ENCODE measurements at places on chromosomes 3 and 15.
A peak's percentile ranks its signal among the peaks of the same experiment; 100 is the strongest.

DNA sequence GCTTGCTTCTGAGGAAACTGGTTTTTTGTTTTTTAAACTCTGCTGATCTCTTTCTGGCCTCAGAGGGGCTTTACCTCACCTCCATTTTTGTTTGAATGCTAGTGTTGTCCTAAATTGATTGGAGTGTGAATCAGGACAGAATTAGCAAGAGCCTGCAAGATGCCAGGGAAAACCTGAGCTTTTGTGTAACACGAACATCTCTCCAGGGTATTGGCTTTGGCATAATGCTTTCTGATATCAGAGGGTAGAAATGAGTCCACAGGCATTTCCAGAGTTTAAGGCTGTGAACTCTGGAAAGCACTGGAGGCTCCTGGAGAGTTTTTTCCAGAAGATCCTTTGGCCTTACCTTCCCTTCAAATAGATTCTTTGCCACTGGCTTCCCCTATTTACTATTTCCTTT lies 87.1 kb downstream of the WDR76 start:
- DNase-seq = no peak

GRCh38 chr15:67322481-67322880 lies 67.9 kb downstream of the IQCH start:
- DNase-seq = no peak

- no peak for DNase-seq
These were observed 769 bp downstream of the TAFA4 start for GRCh38 chr3:68931406-68932149.

DNA sequence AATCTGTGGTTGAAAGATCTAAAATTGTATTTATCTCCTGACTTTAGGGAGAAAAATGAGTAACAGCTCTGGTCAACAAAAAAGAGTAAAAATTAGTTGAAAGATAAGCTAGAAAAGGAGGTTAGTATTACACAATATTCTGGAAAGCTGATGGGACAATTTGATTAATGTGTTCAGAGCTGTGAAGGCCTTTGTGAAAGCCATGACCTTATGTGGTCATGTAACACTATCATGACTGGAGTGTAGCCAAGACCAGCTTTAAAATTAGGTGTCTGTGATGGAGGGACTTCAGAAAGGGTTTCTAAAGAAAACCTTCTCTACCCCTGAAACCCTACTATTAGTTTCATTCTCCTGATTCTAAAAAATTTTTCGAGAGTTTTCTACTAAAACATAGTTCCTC lies 127.2 kb downstream of the NFKBIZ start:
- DNase-seq = no peak

- DNase-seq = no peak
These were observed 42.1 kb upstream of the RASA2 start for GRCh38 chr3:141444586-141445285.

- DNase-seq = peak; percentile 38
These were observed 40.8 kb downstream of the KAT2B start for GRCh38 chr3:20080956-20081554.

DNA sequence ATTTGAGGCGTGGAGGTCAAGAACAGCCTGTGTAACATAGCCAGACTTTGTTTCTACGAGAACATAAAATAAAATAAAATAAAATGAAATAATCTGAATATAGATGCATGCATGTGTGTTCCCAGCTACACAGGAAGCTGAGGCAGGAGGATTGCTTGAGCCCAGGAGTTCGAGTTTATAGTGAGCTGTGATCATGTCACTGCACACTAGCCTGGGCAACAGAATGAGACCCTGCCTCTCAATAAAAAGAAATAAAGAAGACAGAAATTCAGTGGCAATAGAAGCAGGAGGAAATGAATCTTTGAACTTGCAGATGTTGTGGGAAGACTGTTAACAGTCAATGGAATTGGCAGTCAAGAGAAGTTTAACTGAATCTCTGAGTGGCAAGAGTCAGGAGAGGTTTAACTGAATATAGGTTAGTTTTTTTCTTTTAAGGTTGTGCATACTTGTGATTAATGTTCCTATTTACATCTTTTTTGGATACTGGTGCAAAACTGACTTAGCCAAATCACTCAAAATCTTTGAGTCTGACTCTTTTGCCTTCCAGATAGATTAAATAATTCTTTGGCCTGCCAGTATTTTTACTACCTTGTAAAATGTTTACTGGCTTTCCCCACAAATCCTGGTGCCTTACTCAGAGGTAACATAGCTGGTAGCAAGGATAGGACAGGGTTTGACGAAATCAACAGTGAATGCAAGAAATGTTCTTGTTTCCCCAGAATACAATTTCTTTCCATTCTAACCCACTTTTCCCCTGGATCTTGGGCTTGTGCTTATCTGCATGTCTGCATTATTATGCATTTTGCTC lies 361.4 kb downstream of the PDCD6IP start:
- DNase-seq = no peak

DNA sequence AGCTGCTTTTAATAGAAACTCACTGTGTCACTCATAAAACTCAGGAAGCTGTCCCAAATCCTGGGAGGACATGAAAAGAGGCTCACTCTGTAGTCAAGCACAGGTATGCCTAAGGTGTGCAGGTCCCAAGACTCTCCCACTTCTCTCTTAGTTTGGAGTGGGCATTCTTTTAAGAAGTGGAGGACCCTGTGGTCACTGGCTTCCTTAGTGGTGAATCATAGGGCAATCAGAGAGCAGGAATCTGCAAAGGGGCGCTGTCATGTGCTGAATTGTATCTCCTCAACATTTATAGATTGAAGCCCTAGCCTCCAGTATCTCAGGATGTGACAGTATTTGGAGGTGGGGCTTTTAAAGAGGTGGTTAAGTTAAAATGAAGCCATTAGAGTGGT lies 47.2 kb upstream of the ZBTB38 start:
- peak; percentile 25 for DNase-seq

GRCh38 chr15:86915811-86916331 lies 836.2 kb downstream of the AGBL1 start:
- DNase-seq = no peak

DNA sequence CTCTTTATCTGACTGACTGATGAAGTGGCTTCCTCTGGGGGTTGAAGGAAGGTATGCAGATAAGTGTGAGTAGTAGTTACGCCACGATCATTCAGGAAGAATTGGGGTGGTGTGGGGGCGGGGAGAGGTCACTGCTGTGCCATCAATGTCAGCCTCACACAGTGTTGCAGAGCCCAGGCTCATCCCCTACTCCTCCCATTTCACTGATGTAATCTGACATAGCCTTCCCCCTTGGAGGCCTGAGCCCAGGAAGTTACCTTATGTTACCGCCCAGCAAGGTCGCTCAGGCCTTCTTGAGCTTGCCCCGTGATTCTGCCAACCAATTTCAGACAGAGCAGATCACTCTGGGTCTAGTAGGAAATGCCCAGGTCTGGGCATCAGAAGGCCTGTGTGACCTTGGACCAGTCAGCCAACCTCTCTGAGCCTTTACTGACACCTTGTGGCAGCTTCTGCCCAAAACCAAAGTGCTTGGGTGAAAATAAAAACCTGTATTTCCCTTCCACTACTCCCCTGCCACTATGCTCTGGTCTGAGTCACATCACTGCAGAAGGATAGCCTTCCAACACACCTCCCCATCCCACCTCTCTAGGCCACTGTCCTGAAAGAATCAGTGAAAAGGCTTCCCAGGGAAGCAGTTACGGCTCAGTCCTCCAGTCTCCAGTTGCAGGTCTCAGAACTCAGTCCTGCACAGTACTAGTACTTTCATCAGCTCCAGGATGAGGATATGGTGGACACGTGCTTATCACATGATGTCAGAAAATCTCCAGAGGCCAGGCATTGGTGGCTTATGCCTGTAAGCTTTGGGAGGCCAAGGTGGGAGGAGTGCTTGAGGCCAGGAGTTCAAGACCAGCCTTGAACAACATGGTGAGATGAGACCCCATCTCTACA lies 28.1 kb upstream of the INSYN1 start:
- no peak for DNase-seq

GRCh38 chr3:73115806-73116205 lies 54.3 kb downstream of the EBLN2 start:
- DNase-seq = no peak

DNA sequence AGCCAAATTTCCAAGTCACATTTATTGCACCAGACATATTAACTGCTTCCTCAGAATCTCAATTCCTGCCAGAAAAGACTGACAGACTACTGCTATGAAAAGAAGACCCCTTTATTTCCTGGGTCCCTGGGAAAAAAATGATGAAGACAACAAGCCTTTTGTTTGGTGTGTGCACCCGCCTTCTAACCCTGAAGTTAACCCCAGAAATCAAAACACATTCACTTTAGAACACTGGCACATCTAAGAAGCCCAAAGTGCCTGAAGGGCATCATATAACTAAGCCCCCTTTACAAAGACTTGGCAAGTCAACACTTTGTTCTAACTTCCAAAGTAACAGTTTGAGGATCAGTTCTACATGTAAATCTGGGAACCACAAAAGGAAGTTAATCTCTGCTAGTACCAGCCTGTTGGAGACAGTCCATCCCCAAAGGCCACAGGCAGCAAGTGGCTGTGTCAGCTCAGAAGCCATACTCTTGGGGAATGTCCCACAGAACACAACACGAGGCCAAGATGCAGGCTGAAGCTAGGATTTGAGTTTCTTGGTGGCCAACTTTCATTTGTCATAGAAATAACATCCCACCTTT lies 16.3 kb upstream of the ATP1B3 start:
- DNase-seq = no peak

DNA sequence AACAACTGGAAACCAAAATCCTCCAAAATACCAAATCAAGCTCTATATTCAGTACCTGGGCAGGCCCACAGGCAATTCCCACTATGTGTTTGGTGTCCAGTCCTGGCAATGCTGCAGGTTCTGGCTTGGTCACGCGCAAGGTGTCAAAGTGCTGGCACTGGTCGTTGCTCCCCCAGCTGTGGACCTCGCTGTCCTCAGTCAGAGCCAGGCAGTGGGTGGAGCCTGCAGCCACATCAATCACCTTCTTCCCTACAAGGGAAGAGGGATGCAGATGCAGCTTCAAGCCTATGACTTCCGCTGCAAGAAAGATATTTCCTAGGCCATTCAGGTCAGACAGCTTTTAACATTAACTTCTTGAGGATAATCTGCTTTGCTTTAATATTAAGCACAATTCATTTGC lies 61.3 kb downstream of the HERC2 start:
- DNase-seq = no peak

GRCh38 chr3:32568953-32569352 lies 1.7 kb downstream of the DYNC1LI1 start:
- DNase-seq = no peak

GRCh38 chr3:151845306-151845905 lies 28.0 kb upstream of the SUCNR1 start:
- DNase-seq = no peak

GRCh38 chr15:45089712-45090373 lies 24.1 kb downstream of the DUOX2 start:
- no peak for DNase-seq

GRCh38 chr15:77085297-77085696 lies 14.4 kb upstream of the TSPAN3 start:
- DNase-seq = no peak

- DNase-seq = no peak
These were observed 15.0 kb downstream of the RYK start for GRCh38 chr3:134235577-134236076.

GRCh38 chr3:147934451-147935180 lies 525.5 kb downstream of the ZIC1 start:
- DNase-seq = no peak

DNA sequence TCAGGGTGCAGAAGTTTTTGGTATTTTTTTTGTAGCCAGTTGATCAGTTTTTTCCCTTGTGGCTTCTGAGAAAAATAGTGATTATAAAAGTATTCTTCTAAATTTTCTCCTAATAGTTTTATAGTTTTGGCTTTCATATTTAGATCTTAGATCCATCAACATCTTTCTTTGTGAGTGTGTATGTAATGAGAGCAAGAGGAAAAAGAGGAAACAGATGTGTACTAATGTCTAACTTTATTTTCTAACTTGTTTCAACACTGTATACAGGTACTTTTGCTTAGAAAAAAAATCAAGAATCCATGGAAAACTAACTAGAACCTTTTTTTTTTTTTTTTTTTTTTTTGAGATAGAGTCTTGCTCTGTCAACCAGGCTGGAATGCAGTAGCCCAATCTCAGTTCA lies 53.1 kb downstream of the ARRDC4 start:
- DNase-seq = no peak

GRCh38 chr15:36938764-36939163 lies 161.6 kb downstream of the MEIS2 start:
- no peak for DNase-seq

GRCh38 chr3:82186017-82186416 lies 424.6 kb upstream of the GBE1 start:
- no peak for DNase-seq

GRCh38 chr15:31089368-31090047 lies 12.0 kb downstream of the TRPM1 start:
- no peak for DNase-seq

- DNase-seq = peak; percentile 50
These were observed 815 bp downstream of the SPINT1 start for GRCh38 chr15:40844696-40845030.

- no peak for DNase-seq
These were observed 83.9 kb downstream of the CD47 start for GRCh38 chr3:108006881-108007331.

GRCh38 chr3:176590722-176591121 lies 606.6 kb downstream of the TBL1XR1 start:
- DNase-seq = no peak

GRCh38 chr3:105284876-105285275 lies 81.8 kb upstream of the ALCAM start:
- DNase-seq = no peak

- DNase-seq = no peak
These were observed 151.4 kb downstream of the DNAJB8 start for GRCh38 chr3:128315313-128315712.

DNA sequence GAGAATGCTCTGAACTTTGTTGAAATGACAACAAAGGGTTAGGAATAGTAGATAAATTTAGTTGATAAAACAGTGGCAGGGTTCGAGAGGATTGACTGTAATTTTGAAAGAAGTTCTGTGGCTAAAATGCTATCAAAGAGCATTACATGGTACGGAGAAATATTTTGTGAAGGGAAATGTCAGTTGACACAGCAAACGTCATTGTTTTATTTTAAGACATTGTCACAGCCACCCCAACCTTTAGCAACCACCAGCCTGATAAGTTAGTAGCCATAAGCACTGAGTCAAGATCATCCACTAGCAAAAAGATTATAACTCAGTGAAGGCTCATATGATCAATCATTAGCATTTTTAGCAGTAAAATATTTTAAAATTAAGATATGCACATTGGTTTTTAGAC lies 8.7 kb upstream of the ST3GAL6 start:
- DNase-seq = no peak

GRCh38 chr15:62334536-62334935 lies 169.5 kb upstream of the C2CD4B start:
- no peak for DNase-seq

All from CD4-positive, alpha-beta T cell treated with Interleukin-17A for 4 hours (primary cell).